ENCODE measurements at places on chromosomes 11 and 22.

GRCh38 chr11:3087821-3088800, 30.9 kb upstream of the CARS1 start:
- DNase-seq = no peak

DNA sequence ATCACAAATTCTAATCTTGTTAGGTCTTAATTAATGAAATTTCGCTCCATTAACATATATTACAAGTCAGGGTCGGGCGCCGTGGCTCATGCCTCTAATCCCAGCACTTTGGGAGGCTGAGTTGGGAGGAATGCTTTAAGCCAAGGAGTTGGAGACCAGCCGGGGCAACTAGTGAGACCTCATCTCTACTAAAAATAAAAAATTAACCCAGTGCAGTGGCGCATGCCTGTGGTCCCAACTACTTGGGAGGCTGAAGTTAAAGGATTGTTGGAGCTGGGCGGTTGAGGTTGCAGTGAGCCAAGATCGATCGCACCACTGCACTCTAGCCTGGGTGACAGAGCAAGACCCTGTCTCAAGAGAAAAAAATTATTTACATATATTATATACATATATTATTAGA, 1.9 kb downstream of the TMA7B start:
- no peak for DNase-seq

GRCh38 chr11:77203901-77204753, 76.1 kb downstream of the MYO7A start:
- DNase-seq = no peak

GRCh38 chr11:131908316-131908715, 537.9 kb downstream of the NTM start:
- DNase-seq = no peak

- no peak for DNase-seq
These were observed 140.4 kb upstream of the LUZP2 start for GRCh38 chr11:24356501-24356900.

- no peak for DNase-seq
These were observed 25.5 kb upstream of the NNMT start for GRCh38 chr11:114270531-114271270.

Measured in inflammatory macrophage treated with lipopolysaccharide for 1 hour (primary cell).